Hepatocyte (in vitro differentiated cells): ENCODE measurements at places on chromosomes 2 and 18. TPM values are rescaled to one million over a fixed set of nuclear protein-coding genes. Genes with fewer than 3 reads are reported as not detected.

The SERPINB13 gene
- not detected in 2 replicates for total RNA-seq

The ALPI gene
- total RNA-seq, result 3.9 and 4.1 TPM in 2 replicates

The SIX2 gene
- 0.32 and 0.53 TPM in 2 replicates for total RNA-seq

The MCEE gene
- total RNA-seq, result 17.5 and 22.3 TPM in 2 replicates

The EFEMP1 gene
- 54.6 and 70.0 TPM in 2 replicates for total RNA-seq

The SLC4A3 gene
- 1.8 and 3.0 TPM in 2 replicates for total RNA-seq

The AAMP gene
- 104 and 140 TPM in 2 replicates for total RNA-seq

The ABCG8 gene
- 4.5 and 4.7 TPM in 2 replicates for total RNA-seq

The CLEC4F gene
- total RNA-seq, result not detected in 2 replicates

The PLGLB1 gene
- total RNA-seq, result 4.4 and 6.6 TPM in 2 replicates

The CNTNAP5 gene
- 0.12 TPM in 1 of 2 replicates, not detected in the other for total RNA-seq

DNA sequence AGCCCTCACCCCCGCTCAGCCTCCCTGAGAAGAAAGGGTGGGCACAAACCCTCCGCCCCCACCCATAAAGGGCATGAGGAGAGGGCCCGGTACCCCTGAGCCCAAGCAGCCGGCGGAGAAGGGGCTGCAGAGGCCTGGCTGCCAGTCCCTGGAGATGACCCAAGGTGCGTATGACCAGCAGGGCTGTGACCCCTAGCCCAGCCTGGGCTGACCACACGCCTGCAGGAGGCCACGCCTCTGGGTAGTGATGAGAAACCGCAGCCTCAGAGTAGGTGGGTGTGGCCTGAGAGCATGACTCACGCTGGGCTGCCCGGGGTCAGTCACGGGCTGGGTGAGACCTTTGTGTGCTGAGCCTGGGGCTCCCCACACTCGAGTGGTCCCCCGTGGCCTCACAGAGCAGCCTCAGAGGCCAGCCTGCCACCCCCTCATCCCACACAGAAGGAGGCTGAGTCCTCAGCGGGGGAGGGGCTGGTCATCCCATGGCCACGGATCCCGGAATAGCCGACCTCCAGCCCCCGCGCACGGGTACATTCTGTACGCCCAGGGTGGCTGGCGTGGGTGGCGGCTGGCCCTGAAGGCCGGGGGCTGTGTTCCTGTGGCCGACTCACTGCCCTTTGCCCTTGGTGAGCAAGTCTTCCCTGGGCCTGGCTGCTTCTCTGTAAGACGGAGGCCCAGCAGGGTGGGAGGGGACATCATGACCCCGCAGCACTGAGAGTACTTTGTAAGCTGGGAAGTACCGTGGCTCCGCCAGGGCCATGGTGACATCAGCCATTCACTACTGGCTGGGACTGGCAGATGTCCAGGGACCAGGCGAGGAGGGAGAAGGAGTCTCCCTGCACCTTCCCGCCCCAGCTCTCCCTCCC, 110.8 kb upstream of the OTOS start:
- H3K27me3 ChIP-seq, result no peaks in the 10 kb centered on the region
- H3K27ac ChIP-seq, result peak overlapping the region; percentile 88
- H3K4me3 ChIP-seq, result no peak overlapping the region
- H3K4me1 ChIP-seq, result peaks cover 51% of the 10 kb centered on the region
- DNase-seq, result peak; percentile 94
- no peaks in the 10 kb centered on the region for H3K36me3 ChIP-seq

GRCh38 chr2:172296267-172297046, 130.9 kb upstream of the ITGA6 start:
- H3K27ac ChIP-seq, result no peak overlapping the region
- no peaks in the 10 kb centered on the region for H3K36me3 ChIP-seq
- H3K27me3 ChIP-seq, result peaks cover 10% of the 10 kb centered on the region
- H3K4me1 ChIP-seq, result no peaks in the 10 kb centered on the region

GRCh38 chr2:167480232-167480985, 592.1 kb downstream of the XIRP2 start:
- no peaks in the 10 kb centered on the region for H3K4me1 ChIP-seq
- no peaks in the 10 kb centered on the region for H3K36me3 ChIP-seq

DNA sequence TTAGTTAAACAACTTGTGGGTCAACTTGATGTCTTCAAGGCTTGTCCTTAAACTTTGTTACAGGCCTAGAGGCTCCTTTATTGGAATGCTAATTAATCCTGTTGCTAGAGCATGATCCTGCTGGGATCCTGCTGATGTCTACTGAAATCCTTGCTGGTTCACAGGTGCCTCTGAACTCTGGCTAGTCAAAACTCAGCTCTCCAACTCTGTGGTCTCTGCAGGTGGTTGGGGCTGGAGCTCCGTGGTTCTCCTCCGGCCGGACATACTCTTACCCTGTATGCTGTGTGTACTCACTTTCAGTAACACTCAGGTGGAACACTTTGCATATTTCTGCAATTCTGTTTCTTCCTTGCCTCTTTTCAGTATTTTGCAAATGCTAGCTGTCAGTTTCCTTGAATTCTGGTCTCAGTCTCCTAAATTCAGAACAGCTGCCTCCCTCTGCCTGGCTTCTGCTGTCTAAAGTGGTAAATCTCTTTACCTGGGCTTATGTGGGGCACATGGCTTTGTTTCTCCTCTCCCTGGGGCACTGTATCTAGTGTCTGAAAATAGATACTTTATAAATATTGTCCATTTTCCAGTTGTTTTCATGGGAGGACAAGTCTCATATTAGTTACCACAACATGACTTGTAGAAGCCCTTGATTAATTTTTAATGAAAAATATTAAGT, 113.0 kb downstream of the ATP9B start:
- no peak overlapping the region for H3K27ac ChIP-seq
- no peaks in the 10 kb centered on the region for H3K4me1 ChIP-seq
- H3K4me3 ChIP-seq, result no peak overlapping the region
- H3K36me3 ChIP-seq, result no peaks in the 10 kb centered on the region
- DNase-seq, result no peak

- peak overlapping the region; percentile 99 for H3K27ac ChIP-seq
- no peaks in the 10 kb centered on the region for H3K36me3 ChIP-seq
- H3K4me3 ChIP-seq, result peak overlapping the region; percentile 66
- H3K27me3 ChIP-seq, result no peaks in the 10 kb centered on the region
- DNase-seq, result peak; percentile 78
- H3K4me1 ChIP-seq, result peaks cover 64% of the 10 kb centered on the region
These were observed 205 bp downstream of the TET3 start for GRCh38 chr2:73984922-73985307.

GRCh38 chr18:79581911-79582310, 97.7 kb upstream of the CTDP1 start:
- H3K4me3 ChIP-seq, result no peak overlapping the region
- H3K27me3 ChIP-seq, result no peaks in the 10 kb centered on the region
- no peak for DNase-seq

DNA sequence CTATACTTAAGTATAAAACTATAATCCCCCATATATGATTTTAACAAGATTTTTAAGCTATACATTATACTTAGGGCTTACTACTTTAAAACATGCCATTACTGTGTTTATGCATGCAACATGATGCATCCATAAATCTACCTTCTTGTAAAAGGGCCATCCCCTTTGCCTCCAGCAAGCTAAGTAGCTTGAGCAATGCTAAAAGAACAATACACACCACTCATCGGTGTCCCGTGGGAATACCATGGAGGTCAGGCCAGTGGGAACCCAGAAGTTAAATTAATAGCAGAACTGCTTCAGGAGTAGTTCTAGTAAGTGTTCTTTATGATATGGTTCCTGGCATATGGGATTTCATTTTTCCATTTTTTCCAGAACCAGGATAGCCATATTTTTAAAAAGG, 37.8 kb downstream of the SH3RF3 start:
- no peaks in the 10 kb centered on the region for H3K27me3 ChIP-seq
- no peak overlapping the region for H3K4me3 ChIP-seq
- no peak overlapping the region for H3K27ac ChIP-seq
- DNase-seq, result no peak
- H3K36me3 ChIP-seq, result no peaks in the 10 kb centered on the region

GRCh38 chr2:176134035-176134434, 4.5 kb downstream of the HOXD8 start:
- H3K27ac ChIP-seq, result no peak overlapping the region
- H3K4me3 ChIP-seq, result no peak overlapping the region
- DNase-seq, result no peak

GRCh38 chr2:241422350-241422749, 66.3 kb downstream of the FARP2 start:
- peaks cover 10% of the 10 kb centered on the region for H3K36me3 ChIP-seq
- no peak overlapping the region for H3K27ac ChIP-seq
- DNase-seq, result no peak
- no peaks in the 10 kb centered on the region for H3K27me3 ChIP-seq
- no peak overlapping the region for H3K4me3 ChIP-seq

- no peak overlapping the region for H3K4me3 ChIP-seq
- no peaks in the 10 kb centered on the region for H3K36me3 ChIP-seq
- no peaks in the 10 kb centered on the region for H3K27me3 ChIP-seq
- no peak overlapping the region for H3K27ac ChIP-seq
- H3K4me1 ChIP-seq, result no peaks in the 10 kb centered on the region
- DNase-seq, result no peak
These were observed 454.0 kb upstream of the HS6ST1 start for GRCh38 chr2:128772671-128773070.

DNA sequence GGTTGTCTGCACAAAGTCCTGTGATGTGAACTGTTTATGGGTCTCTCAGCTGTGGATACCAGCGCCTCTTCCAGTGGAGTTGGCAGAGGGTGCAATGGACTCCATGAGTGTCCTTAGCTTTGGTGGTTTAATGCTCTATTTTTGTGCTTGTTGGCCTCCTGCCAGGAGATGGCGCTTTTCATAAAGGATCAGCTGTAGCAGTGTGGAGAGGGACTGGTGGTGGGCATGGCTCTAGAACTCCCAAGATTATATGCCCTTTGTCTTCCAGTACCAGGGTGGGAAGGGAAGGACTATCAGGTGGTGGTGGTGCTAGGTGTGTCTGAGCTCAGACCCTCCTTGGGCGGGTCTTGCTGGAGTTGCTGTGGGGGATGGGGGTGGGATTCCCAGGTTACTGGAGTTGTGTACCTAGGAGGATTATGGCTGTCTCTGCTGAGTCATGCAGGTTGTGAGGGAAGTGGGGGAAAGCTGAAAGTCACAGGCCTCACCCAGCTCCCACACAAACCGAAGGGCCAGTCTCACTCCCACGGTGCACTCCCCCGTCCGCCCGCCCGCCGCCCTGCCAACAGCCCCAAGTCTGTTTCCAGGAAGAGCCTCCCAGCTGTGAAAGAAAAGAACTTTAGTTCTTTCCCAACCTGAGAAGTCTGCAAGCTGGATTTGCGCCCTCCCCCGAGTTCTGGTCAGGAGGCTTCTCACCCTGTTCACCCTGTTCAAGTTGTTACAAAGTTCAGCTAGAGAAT, 108.1 kb downstream of the MARCO start:
- peak overlapping the region; percentile 94 for H3K27ac ChIP-seq
- H3K27me3 ChIP-seq, result no peaks in the 10 kb centered on the region
- H3K36me3 ChIP-seq, result no peaks in the 10 kb centered on the region
- no peak overlapping the region for H3K4me3 ChIP-seq

GRCh38 chr2:118457951-118458350, 369.7 kb downstream of the INSIG2 start:
- no peak for DNase-seq
- H3K4me1 ChIP-seq, result no peaks in the 10 kb centered on the region
- peaks cover 63% of the 10 kb centered on the region for H3K27me3 ChIP-seq
- H3K36me3 ChIP-seq, result no peaks in the 10 kb centered on the region

DNA sequence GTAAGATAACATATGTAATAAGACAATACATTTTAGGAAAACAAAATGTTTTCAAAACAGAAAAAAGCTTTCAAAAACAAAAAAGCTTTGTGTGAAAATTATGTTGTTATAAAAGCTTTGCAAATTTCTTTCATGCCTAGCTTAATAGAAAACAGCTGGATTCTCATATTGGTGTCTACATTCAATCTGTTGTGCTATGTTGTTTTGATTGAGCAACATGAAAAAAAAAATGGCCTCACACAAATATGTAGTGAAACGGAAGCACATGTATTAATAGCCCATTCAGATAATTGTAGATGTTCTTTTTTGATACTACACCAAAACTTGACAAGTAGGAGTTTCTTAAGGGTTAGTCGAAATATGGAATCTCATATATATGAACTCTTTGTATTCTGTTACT, 197.5 kb downstream of the ZEB2 start:
- DNase-seq, result no peak
- H3K27me3 ChIP-seq, result no peaks in the 10 kb centered on the region
- H3K27ac ChIP-seq, result no peak overlapping the region
- no peaks in the 10 kb centered on the region for H3K36me3 ChIP-seq
- H3K4me1 ChIP-seq, result no peaks in the 10 kb centered on the region
- H3K4me3 ChIP-seq, result no peak overlapping the region

DNA sequence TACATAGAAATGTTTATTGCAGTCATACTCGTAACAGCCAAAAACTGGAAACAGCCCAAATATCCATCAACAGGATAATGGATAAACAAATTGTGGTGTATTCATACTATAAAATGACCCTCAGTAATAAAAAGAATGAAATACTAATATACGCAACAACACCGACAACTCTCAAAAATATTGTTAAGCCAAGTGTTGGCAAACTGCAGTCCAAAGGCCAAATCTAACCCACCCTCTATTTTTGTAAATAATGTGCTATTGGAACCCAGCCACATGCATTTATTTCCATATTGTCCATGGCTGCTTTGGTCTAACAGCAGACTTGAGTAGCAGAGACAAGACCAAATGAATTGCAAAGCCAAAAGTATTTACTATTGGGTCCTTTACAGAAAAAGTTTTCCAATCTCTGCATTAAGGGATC, 151.0 kb downstream of the MREG start:
- peaks cover 8% of the 10 kb centered on the region for H3K4me1 ChIP-seq
- H3K27ac ChIP-seq, result peak overlapping the region; percentile 65
- peak; percentile 31 for DNase-seq
- no peak overlapping the region for H3K4me3 ChIP-seq
- no peaks in the 10 kb centered on the region for H3K27me3 ChIP-seq
- no peaks in the 10 kb centered on the region for H3K36me3 ChIP-seq

DNA sequence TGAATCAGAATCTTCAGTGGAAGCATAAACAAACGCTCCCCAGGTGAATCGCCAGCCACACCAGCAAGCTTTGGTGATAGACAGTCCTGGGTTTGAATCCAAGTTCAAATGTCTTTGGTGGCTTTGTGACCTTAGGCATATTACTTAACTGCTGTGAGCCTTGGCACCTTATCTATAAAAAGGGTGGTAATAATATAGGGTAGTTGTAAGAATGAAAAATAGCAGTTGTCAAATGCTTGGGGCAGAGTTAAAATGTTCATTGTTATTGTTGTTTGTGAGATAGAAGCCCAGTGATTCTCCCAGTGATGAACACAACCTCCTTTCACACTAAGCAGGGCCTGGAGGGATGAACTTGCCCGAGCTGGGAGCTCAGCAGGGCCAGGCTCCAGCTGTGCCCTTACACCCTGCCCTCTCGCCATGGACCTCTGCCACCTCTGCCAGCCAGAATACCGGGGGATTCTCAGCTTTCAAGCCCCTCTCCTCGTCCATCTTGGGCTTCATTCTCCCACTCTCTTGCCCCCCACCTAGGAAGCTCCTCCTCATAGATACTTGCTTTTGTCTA, 6.1 kb upstream of the TMBIM1 start:
- no peaks in the 10 kb centered on the region for H3K27me3 ChIP-seq
- DNase-seq, result no peak
- no peaks in the 10 kb centered on the region for H3K36me3 ChIP-seq
- no peak overlapping the region for H3K27ac ChIP-seq
- peaks cover 23% of the 10 kb centered on the region for H3K4me1 ChIP-seq
